ENCODE measurements at places on chromosomes 16 and 17.

- DNase-seq, result no peak
These were observed 299.3 kb upstream of the XYLT1 start for GRCh38 chr16:17770104-17770503.

DNA sequence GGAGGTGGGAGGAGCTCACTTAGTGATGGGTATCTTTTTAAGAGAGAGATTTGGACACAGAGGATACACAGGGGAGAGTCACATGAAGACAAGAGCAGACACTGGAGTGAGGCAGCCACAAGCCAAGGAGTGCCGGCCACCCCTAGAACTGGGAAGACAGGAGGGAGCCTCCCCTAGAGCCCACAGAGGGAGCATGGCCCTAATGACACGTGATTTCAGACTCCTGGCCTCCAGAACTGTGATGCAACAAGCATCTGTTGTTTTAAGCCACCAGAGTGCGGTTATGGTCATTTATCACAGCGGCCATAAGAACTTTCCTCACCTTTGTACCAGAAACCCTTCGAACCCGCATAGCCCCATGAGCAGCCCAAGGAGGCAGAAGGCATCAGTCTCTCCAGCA, 33.3 kb downstream of the SLC38A8 start:
- DNase-seq, result no peak

DNA sequence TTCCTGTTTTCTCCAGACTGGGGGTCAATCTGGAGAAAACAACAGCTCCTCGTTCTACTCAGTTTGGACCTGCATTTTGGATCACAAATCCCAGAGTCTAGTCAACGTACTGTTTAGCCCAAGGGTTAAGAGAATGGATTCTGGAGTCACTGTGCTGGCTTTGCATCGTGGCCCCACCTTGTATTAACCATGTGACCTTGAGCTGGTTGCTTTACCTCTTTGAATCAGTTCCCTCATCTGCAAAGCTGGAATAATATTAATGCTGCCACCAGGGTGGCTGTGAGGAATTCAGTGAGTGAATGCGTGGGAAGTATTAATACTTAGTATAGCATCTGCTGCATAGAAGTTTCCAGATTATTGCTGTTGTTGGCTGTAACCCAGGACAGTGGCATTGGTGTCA, 11.3 kb upstream of the DHRS7C start:
- DNase-seq, result no peak

GRCh38 chr17:68662479-68662878, 61.3 kb upstream of the FAM20A start:
- no peak for DNase-seq

DNA sequence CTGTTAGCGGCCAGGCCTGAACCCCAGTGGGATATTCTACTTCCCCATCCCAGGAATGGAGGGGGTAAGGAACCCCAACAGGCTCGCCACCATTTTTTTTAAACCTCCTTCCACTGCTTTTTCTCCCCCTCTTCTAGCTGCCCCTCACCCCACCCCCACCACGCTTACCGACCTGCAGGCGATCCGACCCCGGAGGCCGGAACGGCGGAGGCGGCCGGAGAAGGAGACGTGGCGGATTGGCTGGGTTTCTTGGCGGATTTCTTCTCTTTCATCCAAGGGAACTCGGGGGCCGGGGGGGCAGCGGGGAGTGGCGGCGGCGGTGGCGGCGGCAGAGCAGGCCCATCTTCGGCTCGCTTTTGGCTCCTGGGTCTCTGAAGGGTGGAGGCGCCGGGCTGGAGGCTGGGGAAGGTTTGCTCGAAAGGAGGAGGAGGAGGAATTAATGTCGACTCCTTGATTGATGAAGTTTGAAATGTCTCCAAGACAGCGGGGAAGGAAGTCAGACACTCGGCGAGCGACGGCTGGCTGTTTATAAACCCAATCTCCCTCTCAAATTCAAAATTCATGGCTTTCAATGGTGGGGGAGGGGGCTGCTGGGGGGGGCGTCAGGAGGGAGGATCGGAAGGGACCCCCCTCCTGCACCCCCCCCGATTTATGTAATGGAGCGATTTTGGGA, 424 bp downstream of the HOXB2 start:
- no peak for DNase-seq

- no peak for DNase-seq
These were observed 42.8 kb downstream of the NOG start for GRCh38 chr17:56636265-56636664.

All from nucleus accumbens (tissue), 56 donors.